ENCODE measurements at places on chromosomes 5 and 9. TPM values are rescaled to one million over a fixed set of nuclear protein-coding genes. Genes with fewer than 3 reads are reported as not detected.

OTP gene
- 9.6 TPM for polyA plus RNA-seq

CFAP77 gene
- polyA plus RNA-seq, result 15.2 TPM

PCDHB16 gene
- 20.5 TPM for polyA plus RNA-seq

FBP2 gene
- polyA plus RNA-seq, result not detected

CDO1 gene
- 8.0 TPM for polyA plus RNA-seq

ANKH gene
- polyA plus RNA-seq, result 118 TPM

SH3GL2 gene
- polyA plus RNA-seq, result 58.4 TPM

CSF1R gene
- polyA plus RNA-seq, result 13.2 TPM

DNA sequence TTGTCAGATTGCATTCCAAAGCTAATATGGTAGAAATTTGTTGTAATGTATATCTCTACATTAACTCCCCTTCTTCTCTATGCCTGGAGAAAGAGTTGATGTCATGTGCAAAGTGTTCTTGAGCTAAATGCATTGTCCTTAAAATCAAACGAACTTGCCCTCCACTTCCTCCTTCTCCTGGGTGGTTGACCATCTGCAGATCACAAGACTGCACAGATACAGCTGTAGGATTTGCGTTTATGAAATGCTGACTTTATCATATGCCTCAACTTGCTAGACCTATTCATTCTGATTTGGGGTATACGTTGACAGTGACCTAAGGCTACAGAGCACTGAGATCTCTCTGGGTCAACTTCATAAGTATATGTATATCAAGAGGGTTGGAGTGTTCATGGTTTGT is 8.3 kb downstream of the TRIM32 start:
- DNase-seq, result no peak

GRCh38 chr5:151469992-151470391 is 22.6 kb downstream of the SLC36A1 start:
- no peak for DNase-seq

DNA sequence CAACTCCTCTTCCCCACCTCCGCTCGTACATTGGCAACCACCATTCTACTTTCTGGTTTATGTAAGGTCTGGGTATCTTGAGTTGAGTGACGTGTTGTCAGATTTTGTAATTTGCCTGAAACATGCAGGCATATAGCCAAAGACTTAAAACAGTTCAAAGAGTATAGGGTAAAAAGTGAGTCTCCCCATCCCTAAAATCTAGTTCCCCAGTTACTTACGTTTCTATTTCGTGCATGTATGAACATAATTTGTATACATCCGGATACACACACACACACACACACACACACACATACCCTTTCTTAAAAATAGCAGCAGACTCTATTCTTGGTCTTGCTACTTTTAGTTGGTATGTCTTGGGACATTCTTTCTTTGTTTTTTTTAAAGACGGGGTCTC is 915 bp downstream of the HSDL2 start:
- DNase-seq, result no peak

GRCh38 chr9:126788634-126789349 is 16.0 kb upstream of the ZBTB43 start:
- DNase-seq, result no peak

- no peak for DNase-seq
Measured at GRCh38 chr9:68509689-68510088, 31.0 kb downstream of the TMEM252 start.

DNA sequence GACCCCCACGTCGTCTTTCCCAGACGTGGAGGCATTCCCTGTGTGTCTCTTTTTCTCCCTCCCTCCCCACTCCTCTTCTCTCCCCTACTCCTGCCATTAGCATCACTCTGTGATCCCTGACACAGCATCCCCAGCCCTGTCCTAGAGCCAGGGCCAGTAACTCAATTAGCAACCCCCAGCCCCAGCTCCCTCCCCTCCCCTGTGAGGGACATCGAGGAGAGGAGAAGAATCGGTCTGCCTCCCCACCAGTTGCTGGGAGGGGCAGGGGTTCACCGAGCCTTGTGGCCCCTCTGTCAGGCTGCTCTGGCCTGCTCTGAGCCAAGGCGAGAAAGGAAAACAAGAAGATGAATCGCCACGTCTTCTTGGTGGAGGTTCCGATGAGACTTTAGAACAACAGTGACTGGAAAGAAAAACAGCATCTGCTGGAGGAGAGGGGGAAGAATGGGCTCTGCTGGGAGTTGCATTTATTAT is 123.1 kb downstream of the PAPPA start:
- no peak for DNase-seq

DNA sequence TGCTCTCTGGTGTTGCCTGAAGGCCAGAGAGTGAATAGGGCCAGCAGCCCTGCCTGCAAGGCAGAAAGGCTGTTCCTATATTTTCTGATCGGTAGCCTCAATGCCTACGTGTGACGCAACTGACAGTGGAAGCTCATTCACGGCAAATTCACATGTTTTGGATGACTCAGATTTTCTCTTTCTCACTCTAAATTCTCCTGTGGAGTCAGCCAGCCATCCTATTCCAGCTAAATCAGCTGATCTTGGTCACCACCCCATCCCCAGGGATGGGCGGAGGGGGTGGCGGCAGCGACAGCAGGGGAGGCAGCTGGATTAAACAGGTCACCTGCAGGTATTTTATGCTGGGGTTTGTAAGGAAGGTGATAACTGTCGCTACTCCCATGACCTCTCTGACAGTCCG is 52.3 kb downstream of the ZNF510 start:
- DNase-seq, result no peak

DNA sequence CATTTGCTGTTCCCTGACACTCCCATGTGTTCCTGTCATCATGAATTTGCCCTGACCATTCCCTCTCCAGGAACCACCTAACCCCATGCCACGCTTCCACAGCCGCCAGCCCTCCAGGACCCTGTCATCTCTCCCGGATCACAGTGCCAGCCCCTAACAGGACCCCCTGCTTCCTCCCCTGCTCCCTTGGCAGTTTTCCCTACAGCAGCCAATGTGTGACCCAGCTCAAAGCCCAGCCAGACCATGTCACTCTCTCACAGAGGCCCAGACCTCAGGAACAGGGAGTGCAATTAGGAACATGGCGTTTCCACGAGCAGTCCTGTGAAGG is 8.1 kb downstream of the FOXE1 start:
- DNase-seq, result no peak

- DNase-seq, result no peak
Measured at GRCh38 chr9:104767507-104767906, 3.6 kb downstream of the NIPSNAP3B start.

GRCh38 chr9:112224401-112225289 is 49.5 kb upstream of the SUSD1 start:
- no peak for DNase-seq
